ENCODE measurements at places on chromosomes 5 and 9. TPM values are rescaled to one million over a fixed set of nuclear protein-coding genes. Genes with fewer than 3 reads are reported as not detected.

The UAP1L1 gene
- 10.0 TPM for total RNA-seq

The ADRA1B gene
- total RNA-seq = not detected

The ERAP2 gene
- 136 TPM for total RNA-seq

The C5orf63 gene
- 8.3 TPM for total RNA-seq

The PLAC8L1 gene
- not detected for total RNA-seq

The PHF24 gene
- not detected for total RNA-seq

The SAXO1 gene
- total RNA-seq = not detected

The AIF1L gene
- 0.72 TPM for total RNA-seq

The PCDHA8 gene
- total RNA-seq = 0.12 TPM

The IL4 gene
- not detected for total RNA-seq

The ZNF454 gene
- not detected for total RNA-seq

The TMEFF1 gene
- total RNA-seq = 2.1 TPM

The RLN2 gene
- 0.29 TPM for total RNA-seq

The RNF183 gene
- total RNA-seq = not detected
